ENCODE measurements at places on chromosomes 11 and 22.

- no peak for DNase-seq
These were observed 18.2 kb downstream of the MCAM start for GRCh38 chr11:119298726-119299125.

DNA sequence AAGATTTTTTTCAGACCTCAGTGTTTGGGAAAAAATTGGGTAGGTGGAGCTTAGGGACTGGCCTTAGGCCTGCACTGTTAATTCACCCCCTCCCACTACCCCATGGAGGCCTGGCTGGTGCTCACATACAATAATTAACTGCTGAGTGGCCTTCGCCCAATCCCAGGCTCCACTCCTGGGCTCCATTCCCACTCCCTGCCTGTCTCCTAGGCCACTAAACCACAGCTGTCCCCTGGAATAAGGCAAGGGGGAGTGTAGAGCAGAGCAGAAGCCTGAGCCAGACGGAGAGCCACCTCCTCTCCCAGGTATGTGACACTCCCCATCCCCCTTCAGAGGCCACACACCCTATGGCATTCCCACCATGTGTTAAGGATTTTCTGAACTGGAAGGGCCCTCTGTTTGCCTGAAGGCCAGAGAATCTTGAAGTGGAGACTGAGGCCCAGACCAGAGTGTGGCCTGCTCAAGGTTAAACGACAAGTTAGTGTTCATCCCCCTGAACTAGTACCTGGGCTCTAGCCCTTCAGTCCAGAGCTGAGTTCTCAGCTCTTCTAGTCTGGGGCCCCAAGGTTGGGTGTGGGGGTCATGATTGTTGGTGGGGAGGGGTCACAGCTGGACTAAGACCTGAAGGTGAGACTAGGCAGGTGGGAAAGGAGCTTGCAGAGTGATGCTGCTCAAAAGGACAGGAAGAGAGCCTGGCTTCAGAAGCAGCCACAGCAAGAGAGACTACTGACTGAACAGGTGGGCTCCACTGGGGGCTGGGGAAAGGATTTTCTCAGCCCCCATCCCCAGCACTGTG is 2.3 kb upstream of the FOLR1 start:
- no peak for DNase-seq

- DNase-seq = no peak
These were observed 184.0 kb upstream of the GUCY1A2 start for GRCh38 chr11:107202241-107202640.

DNA sequence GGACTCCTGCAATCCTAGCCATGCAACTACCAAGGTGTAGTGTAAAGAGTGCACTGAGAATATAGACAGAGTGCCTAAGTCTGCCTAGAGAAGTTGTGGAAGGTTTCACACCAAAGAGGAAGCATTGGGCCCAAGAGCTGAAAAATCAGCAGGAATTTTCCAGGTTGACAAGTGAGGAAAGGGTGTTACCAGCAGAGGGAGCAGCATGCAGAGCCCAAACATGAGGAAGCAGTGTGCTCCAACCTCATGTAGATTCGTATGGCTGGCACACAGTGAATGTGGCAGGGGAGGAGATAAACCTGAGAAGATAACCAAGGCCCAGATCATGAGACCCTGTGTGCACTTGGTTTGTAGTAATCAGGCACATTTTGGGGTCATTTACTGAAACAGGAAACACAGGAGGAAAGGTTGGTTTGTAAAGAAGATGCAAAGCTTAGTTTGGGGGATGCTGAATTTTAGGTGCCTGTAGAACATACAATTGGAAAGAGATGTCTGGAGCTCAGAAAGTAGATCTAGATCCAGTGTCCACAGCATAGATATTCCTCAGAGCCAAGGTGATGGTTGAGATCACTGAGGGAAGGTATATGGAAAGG is 1.7 kb downstream of the HPX start:
- peak; percentile 62 for DNase-seq

DNA sequence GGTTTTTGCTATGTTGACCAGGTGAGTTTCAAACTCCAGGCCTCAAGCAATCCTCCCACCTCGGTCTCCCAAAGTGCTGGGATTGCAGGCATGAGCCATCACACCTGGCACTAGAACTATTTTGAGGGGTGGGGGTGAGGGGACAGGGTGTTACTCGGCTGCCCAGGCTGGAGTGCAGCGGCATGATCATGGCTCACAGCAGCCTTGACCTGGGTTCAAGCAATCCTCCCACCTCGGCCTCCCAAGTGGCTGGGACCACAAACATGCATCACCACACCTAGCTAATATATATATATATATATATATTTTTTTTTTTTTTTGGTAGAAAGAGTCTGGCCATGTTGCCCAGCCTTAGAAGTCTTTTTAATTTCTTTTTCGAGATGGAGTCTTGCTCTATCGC is 17.1 kb upstream of the IFITM3 start:
- DNase-seq = no peak

DNA sequence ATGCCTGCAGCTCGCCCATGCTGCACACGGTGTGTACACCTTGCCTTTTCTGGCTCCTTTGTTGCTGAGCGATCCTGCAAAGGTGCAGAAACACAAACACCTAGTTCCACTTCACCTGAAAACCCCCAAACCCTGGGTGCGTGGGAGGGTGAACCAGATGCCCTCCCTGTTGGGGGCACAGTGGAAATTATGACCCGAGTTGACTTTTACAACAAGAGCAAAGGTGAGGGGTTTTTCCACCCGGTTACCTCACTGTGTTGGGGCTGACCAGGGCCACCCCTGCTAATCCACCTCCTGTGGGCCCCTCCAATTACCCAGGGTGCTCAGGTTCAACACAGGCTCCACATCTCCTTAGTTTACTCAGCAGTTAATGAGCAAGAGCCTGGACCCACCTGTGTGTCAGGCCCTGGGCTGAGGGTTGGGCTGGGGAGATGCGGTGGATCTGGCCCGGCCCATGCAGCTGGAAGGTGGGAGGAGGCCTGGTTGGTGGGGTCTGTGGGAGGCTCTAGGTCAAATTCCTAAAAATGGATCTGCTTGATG is 42.1 kb downstream of the LRRC32 start:
- no peak for DNase-seq

- no peak for DNase-seq
These were observed 13.6 kb upstream of the RFPL2 start for GRCh38 chr22:32218470-32218869.

- DNase-seq = no peak
These were observed 396.7 kb downstream of the BUD13 start for GRCh38 chr11:116376054-116376453.

DNA sequence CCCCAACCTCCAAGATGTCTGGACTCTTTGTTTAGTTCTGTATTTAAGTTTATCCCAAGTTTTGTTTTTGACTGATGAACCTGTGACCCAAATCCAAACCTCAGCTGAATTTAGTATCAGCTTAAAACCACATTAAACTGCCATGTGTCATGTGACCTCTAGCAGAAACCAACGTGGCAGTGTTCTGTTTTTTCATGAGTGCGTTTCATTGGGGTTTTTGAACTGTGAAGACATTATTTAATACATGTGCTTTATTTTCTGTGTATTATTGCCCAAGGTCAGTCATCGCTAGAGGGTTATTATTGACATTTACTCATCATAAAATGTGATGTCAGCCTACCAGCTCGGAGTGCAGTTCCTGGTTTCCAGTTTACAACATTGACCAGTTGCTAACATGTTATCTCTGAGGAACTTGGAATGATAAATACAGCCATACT is 1.8 kb downstream of the TLCD5 start:
- DNase-seq = no peak

GRCh38 chr22:19766511-19767426 is 6.2 kb downstream of the TBX1 start:
- DNase-seq = peak; percentile 60

DNA sequence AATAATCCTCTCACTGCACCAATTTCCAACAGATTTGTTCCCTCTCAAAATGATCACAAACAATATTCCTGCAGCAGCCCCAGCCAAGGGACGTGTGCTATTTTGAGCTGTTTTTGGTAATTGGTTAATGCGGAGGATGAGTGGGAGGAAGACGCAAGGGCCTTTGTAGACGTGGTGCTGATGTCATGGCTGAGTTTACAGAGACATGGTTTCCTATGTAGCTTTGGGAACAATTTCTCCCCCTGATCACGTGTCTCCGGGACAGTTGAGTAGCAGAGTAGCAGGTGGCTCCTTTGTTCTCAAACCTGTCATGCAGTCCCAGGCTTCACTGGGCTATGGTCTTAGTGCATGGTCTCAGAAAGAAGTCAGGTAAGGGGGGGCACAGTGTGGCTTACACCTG is 183.2 kb upstream of the NECTIN1 start:
- no peak for DNase-seq

GRCh38 chr11:27293515-27294417 is 69.2 kb downstream of the CCDC34 start:
- no peak for DNase-seq

- DNase-seq = peak; percentile 17
These were observed 98.8 kb downstream of the MPPED2 start for GRCh38 chr11:30487200-30487898.
